Stimulated activated CD4-positive, alpha-beta T cell treated with anti-CD3 and anti-CD28 coated beads, Interleukin-12 subunit alpha, Interleukin-12 subunit beta, amount 100 ng/mL, for 48 hours (primary cell): ENCODE measurements at places on chromosomes 13 and 19.

- DNase-seq = peak; percentile 19
Observed at GRCh38 chr13:25037057-25037813, 58.7 kb upstream of the PABPC3 start.

DNA sequence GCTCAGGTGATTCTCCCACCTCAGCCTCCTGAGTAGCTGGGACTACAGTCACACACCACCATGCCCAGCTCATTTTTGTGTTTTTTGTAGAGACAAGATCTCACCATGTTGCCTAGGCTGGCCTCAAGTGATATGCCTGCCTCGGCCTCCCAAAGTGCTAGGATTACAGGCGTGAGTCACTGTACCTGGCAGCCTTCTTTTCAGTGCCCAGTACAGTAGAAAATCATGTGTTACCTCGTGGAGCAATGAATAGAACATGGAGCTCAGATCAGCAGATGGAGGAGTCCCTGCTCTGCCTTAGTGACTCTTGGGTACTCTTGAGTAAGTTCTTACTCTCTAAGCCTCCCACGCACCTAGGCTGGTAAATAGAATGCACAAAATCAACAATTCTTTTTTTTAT is 44.7 kb downstream of the THSD1 start:
- DNase-seq = no peak

DNA sequence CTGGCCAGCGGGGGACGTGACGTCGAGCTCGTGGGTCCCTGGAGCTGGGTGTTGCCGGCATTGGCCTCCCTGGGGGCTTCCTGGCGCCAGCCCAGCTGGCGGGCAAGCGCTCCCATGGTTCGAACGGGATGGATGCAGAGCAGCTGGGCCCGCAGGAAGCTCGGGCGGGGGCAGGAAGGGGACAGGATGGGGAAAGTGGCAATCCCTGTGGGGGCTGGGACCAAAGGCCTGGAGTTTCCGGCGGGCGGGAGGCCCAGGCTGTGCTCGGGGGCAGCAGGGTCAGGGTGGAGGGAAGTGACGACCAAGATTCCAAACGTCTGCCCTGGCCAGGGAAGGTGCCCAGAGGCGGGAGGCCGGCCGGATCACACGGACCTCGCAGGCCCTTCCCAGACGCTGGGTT is 19.3 kb downstream of the PALM start:
- no peak for DNase-seq

DNA sequence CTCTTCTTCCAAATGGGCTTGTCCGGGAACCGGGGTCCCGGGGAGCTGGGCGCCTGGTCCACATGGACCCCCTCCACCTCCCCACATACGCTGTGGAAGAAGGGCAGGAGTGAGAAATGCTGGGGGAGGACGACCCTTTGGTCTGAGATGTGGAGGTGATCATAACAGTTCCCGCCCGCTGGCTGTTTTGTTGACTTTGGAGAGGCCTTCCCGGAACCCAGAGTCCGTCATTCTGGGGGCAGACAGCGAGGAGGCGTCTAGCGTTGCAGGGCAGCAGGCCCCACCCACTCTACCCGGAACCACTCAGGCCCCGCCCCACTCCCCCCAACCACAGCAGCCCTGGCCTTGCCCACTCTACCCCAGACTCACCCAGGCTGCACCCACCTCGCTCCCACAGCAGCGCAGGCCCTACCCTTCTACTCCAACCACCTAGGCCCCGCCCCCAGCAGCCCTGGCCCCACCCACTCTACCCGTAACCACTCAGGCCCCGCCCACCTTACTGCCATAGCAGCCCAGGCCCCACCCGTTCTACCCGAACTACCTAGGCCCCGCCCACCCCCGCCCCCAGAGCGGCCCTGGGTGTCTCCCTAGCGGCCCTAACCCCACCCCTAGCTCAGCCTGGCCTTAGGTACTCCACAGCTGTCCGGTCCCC is 7.1 kb downstream of the GPR108 start:
- peak; percentile 39 for DNase-seq

- no peak for DNase-seq
Observed at GRCh38 chr19:8373867-8374813, 10.2 kb downstream of the ANGPTL4 start.

- no peak for DNase-seq
Observed at GRCh38 chr13:29319451-29319850, 276.0 kb downstream of the SLC7A1 start.

DNA sequence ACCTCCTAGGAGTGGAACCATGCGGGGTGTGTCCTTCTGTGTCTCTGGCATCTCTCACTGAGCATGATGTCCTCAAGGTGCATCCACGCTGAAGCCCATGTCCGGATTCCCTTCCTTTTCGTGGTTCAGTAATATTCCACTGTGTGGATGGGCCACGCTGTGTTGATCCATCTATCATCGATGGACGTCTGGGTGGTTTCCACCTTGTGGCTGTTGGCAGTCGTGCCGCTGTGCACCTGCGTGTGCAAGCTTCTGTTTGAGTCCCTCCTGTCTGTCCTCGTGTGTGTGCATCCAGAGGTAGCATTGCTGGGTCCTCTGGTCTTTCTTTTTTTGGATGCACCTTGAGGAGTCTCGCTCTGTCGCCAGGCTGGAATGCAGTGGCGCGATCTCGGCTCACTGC is 11.2 kb upstream of the GNA15 start:
- no peak for DNase-seq

- DNase-seq = no peak
Observed at GRCh38 chr13:36910545-36910944, 9.5 kb downstream of the SMAD9 start.

DNA sequence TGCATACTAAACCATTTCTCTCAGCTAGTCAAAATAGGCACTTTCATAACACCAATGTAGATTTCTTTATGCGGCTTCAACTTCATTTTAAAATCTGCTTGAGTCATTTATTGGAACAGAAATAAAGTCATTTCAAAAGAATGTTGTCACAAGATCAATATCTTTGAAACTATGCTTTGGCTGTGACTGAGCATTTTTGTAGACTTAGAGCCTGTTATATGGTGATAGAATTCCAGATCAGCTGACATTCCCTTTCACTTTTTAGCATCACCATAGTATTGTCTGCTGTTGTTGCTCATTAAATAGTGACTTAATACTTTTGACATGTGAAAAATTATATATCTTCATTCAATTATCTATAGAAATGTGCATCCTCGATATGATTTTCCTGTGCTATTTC is 279.2 kb upstream of the PRR20A start:
- DNase-seq = no peak

DNA sequence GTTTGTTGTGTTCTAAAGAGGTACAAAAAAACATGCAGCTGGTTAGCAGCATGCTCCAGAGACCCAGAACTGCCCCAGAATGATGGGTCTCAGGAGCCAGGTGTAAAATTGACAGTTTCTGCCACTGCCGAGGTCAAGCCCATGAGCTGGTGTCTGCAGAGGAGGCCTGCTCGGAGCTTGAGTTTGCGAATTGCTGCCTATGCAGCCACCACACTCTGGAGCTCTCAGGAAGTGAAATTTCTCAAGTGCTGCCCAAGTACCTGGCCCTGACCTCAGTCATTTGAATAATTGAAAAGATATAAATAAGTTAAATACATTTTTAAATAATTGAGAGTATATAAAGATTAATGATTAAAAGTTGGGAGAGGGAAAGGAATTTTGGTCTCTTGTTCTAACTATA is 66.4 kb downstream of the ZAR1L start:
- no peak for DNase-seq

DNA sequence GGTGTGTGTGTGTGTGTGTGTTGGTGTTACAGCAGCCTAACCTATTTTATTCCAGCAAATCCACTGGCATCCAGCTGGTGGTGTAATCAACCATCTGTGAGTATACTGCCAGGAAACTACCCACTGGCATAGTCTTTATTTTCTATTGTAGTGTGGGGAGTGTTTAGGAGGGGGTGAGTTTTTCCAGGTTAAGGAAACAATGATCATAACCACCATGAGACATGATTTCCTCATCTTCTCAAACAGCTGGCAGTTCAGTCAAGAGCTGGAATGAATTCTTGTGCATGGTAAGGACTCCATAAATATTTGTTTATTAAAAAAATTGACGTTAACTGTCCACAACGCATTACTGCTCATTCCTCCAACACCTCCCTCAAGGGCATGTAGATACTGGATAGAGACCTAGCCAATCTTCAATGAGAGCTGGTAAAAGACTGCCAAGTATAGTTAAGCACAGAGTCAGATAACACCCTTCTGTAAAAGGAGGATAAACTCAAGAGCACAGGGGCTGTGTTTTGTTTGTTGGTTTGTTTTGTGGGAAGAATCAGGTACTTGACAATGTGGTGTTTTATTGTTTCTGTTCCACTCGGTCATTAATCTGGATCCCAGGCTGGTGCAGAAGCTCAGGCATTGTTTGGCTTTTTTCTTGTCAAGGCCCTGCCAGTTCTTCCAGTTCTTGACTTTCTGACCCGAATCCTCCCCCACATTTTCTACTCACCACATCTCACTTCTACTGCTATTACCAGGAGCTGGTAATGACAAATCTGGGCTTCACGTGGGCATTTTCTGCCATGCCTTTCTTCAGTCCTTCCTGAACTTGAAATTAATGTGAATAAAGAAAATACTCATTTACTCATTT is 31.6 kb upstream of the SLC46A3 start:
- DNase-seq = no peak

GRCh38 chr13:25678398-25678797 is 306.6 kb downstream of the ATP8A2 start:
- no peak for DNase-seq

GRCh38 chr13:32537580-32538142 is 934 bp downstream of the N4BP2L2 start:
- peak; percentile 28 for DNase-seq

DNA sequence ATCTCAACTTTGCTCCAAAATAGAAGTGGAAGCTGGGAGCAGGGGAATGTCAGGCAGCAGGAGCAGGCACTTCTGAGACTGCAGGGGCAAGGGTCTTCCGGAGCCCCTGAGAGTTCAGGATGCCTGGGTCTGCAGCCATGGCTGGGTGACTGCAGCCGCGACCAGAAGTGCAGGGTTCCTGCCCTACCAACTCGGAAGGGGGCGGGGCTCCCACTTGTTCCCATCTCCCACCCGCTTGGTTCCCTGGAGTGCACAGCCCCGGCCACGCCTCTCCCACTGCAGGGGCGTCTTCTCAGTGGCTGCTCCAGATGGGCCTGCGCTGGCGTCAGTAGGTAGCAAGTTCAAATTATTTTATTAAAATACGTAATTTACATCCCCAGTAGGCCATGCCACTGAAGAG is 1631.7 kb downstream of the OLFM4 start:
- no peak for DNase-seq

DNA sequence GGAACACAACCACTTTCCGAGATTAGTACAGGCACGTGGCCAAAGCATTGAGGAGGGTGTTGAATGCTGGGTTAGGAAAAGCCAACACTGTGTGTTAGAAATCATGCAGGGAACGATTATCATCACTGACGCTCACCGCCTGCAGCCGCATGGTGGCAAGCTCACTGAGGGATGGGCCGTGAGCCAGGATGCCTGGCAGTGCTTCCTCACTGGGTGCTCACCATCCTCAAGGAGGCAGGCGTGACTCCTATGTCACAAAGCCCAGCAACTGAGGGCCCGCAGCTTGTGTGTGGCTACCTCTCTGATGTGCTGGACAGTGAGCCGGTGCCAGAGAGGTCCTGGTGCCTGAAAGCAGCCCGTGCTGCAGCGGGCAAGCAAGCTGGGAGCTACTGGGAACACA is 30.4 kb upstream of the TIMM44 start:
- DNase-seq = no peak

DNA sequence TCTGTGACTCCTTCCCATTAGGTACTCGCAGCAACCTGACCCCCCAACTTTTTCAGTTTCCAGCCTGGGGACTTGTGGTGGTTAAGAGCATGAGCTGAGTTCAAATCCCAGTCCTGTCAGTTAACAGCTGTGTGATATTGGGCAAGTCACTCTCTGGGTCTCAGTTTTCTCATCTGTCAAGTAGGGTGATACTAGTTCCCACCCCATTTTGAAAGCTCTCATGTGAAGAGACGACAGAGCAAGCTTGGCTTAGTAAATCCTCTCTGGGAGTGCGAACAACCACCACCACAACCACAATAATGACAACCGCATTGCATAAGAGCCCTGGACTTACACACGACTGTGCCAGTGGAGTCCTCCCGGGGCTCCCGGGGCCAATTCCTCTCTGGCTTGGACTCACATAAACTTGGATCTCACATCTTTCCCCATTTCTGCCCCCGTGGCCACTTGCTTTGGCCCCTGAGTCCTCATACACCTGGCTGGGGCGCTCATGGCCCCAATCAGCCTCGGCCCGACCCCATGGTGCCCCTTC is 454 bp downstream of the BLVRB start:
- DNase-seq = peak; percentile 28

DNA sequence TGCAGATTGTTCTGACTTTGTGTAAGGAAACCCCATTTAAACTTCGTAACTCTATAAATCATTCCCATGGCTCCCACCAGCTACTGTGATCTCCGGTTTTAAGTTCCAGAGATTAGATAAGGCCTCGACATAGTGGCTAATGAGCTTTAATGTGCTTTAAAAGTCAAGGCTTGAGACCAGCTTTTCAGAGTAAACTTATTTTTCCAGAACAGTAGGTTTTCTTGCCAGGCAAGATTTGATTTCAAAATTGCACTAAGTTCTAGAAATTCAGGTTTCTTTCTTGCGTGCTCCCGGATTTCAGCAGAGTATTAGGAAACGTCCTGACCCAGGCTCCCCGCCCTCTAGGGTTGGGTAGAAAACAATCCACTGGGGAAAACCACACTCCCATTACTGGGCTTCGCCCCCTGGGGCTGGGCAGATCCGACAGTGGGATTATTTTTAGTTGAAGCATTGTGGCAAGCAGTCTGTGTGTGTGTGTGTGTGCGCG is 43.3 kb downstream of the CRYL1 start:
- DNase-seq = no peak

DNA sequence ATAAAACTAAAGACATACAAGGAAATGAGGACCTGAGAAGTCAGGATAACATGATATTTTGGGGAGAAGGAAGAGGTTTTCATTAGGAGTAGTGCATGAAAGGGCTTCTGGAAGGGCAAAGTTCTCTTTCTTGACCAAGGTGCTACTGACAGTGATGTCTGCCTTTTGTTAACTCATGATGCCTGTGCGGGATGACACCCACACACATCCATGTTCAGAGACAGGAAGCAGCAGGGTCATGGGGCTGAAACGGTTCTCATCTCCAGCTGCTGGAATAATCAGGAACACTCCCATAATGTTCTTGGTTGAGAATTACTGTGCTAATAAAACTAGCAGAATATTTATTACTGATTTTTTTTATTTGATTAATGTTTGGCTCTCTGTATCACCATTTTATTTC is 29.1 kb downstream of the KCNC3 start:
- DNase-seq = no peak
